CD4-positive, alpha-beta T cell treated with Interleukin-4 for 1 hour (primary cell): ENCODE measurements at places on chromosomes 12 and 14.

DNA sequence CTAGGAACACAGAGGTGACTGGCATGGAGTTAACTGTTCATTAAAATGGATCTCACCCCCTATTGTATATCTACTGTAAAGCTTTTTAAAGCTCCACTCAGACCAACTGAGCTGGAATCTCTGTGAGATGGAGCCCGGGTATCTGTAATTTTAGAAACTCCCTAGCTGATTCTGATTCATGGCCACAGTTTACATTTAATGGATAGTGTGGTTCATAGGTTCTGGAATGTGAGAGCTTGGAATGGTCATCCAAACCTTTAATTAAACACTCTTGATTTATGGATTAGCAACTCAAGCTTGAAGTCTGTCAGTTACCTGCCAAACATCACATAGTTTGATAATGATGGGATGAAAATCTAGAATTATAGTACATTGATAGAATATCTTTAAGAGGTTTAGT lies 183.8 kb downstream of the SLC25A21 start:
- no peak for DNase-seq

DNA sequence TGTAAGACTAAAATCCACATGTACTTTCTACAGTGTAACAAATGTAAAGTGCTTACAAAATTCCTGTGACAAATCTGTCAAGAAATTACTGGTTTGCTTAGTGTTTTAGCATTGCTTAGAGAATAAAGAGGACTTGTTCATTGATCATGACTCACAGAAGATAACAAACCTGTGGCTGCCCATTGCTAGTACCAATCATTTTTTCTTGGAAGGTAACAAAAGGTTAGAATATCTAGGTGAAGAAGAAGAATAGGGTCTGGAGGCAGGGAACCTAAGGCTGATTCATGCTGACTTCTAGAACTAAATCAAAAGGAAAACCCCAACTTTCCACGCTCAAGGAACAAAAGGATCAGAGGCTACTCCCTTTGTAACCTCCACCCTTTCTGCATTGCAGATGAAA lies 232.7 kb upstream of the ABCD2 start:
- DNase-seq, result no peak

DNA sequence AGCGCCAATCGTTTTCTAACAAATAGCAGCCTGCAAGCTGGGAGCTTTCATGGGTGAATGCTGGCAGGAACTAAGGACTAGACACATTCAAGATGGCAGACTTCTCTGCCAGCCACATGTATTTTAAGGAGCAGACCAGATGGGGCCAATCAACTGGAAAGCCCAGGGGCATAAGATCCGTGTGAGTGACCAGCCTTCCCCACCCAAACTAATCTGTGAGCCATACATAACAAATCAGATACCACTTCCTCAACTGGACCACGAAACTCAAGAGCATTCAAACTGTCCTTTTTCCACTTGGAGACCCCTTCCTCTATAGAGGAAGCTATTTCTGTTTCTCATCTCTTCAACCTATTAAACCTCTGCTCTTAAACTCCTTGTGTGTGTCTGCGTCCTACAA lies 9.7 kb downstream of the TCL1B start:
- no peak for DNase-seq

- peak; percentile 29 for DNase-seq
Observed at GRCh38 chr14:92040431-92041051, 682 bp upstream of the TRIP11 start.

GRCh38 chr12:70048521-70049250 lies 194.5 kb upstream of the CNOT2 start:
- DNase-seq, result no peak
